Hippocampal formation (tissue), 2 donors: ENCODE measurements at places on chromosomes 2 and 18.

DNA sequence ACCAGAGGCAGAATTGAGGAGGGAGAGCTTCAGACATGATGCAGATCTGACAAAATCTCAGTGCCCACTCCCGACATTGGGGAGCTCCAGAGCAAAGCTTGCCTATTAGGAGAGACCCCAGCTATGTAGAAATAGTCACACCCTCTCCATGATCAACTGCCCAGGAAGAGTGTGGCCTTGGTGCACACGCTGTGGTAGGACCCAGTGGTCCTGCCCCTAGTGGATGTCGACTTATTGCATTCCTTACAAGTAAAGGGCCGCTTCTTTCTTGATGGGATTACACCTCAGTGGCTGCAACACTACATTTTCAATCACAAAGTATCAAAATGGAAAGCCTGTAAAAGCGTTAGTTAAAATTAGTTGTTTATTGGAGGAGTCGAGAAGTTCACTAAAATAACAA lies 64.2 kb downstream of the VRK2 start:
- DNase-seq = no peak

DNA sequence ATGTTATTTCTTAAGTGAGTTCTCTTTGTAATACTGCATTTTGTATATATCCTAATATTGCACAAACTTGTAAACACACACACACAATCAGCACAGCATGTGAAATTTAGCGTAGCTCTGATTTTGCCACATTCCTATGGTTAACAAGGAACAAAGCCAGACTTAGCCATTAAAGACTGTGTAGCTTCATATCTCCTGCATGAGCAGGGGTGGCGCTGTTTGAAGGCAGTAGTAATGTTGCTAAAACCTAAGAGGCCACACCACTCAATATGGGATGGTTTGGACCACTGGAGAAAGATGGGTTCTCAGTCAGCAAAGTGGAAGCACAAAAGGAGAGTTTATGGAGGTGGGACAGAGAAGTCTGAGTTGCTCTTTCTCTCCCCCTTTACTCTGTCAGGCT lies 61.1 kb upstream of the RND3 start:
- DNase-seq = no peak

DNA sequence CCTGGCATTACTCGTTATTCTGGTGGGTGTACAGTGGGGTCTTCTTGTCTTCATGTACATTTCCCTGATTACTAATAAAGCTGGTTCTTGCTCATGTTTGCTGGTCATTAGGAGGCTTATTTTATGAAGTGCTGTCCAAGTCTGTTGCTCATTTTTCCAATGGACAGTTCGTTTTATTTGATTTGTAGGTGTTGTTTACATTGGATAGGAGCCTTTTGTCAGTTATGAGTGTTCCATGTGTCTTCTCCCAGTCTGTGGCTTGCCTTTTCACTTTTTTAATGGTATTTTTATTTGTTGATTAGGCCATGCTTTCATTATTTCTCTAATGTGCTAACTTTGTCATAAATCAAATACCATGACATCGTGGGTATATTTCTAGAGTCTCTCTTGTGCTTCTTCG lies 51.9 kb downstream of the CEP192 start:
- DNase-seq = no peak

GRCh38 chr2:50345701-50346591 lies 686.0 kb downstream of the NRXN1 start:
- DNase-seq = no peak

GRCh38 chr2:65361623-65362022 lies 70.8 kb downstream of the SPRED2 start:
- no peak for DNase-seq

DNA sequence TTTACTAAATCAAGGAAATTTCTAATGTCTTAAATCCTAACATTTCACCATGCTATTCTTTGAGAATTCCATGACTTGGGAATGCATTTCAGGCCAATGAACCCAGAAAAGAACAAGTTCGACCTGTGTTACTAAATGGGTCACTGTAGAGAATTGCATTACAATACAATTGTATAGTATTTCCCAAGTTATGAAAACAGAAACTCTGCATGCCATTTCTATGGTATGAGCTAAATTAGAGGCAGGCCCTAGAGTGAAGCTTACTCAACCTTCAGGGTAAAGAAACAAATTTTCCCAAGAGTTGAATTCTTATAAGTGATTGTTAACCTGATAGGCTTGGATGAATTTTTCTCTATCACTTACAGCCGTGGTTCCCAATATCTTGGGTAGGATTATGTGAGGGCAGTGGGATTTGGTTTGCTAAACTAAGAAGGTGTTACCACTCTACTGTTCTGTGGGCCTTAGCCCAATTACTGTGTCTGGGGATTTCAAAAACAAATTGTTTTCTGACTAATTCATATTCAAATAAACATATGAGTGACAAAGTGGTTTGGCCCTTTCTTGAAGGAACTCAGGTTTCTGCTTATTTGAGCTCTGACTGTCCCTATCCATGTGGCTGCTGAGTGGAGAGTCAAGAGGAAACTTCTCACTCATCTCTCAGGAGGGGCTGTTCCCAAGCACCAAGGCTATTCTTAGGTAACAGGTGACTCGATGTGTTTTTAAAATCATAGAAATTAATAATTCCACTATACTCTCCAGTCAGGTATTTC lies 11.2 kb upstream of the SERPINB7 start:
- no peak for DNase-seq

DNA sequence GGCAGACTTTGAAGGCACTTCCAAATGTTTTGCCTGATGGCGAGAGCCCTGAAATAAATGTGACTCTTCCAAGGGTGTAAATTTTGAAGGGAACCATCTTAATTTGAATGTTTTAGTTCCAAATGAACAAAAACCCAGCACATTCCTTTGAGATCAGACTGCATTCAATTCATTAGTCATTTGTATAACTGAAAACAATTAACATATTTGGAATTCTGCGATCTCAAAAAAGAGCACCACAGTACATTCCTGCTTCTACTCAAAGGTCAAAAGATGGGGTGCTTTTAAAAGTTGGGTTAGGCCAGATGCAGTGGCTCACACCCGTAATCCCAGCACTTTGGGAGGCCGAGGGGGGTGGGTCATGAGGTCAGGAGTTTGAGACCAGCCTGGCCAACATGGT lies 38.2 kb upstream of the CHRNA1 start:
- DNase-seq = no peak

GRCh38 chr18:35024196-35024595 lies 17.0 kb upstream of the MAPRE2 start:
- DNase-seq = no peak

- no peak for DNase-seq
Observed at GRCh38 chr2:189587780-189588179, 7.2 kb upstream of the SLC40A1 start.

GRCh38 chr2:96507957-96508520 lies 2.9 kb upstream of the NEURL3 start:
- peak; percentile 30 for DNase-seq

GRCh38 chr2:119049968-119050704 lies 108.1 kb downstream of the MARCO start:
- no peak for DNase-seq

DNA sequence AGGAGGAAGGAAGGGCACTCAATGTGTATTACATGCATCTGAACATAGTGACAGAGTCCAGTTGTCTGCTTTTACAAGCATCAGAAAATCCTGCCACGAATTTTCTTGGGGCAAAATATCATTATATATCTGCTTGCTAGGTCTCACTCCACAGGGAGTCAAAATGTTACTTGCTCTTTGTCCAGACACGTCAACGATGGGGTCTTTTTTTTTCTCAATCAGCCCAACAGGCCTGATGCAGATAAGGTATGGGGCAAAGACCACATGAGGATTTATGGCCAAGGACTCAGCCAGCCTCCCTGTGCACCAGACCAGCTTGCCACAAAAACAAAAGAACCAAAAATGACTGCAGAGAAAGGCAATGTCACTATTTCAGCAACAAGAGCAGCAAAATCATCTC lies 323.4 kb upstream of the PKDCC start:
- no peak for DNase-seq

GRCh38 chr2:128286905-128287779 lies 31.5 kb downstream of the HS6ST1 start:
- DNase-seq = no peak

DNA sequence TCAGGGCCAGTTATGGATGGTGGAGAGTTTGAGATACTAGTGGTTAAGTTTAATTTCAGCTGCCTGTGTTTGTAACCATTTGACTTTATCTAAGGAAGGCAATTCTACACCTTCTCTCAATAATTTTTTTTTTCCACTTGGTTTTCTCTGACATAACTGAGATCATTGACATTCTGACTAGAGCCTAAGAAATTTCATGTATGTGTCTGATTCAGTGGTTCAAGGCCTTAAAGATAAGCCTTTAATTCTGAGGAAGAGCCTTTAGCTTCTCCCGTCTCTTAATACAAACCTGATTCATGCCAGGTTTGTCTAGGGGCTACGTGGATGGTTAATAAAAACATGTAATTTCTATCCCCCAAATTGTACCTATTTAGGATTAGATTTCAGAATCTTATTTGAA lies 971.4 kb downstream of the DPP10 start:
- DNase-seq = no peak

DNA sequence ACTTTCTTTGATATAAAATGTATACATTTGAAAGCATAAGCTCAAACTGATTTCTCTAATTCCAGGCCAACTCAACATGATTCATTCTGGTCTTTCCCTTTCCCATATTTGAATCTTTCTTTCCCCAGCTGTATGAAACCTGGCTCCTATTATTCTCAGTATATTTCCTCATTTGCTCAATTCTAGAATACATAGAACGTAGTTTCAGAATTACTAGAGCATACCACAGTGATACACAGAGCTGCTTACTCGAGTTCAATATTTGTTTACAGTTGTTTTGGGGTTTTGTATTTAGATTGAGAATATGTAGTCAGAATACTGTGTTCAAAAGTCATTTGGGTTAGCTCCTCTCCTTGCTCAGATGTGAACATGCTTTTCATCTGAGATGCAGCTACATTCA lies 43.0 kb downstream of the TNFRSF11A start:
- DNase-seq = no peak

GRCh38 chr18:29361843-29362242 lies 1184.9 kb upstream of the CDH2 start:
- DNase-seq = no peak

GRCh38 chr18:36185901-36186460 lies 1.3 kb upstream of the MOCOS start:
- no peak for DNase-seq

DNA sequence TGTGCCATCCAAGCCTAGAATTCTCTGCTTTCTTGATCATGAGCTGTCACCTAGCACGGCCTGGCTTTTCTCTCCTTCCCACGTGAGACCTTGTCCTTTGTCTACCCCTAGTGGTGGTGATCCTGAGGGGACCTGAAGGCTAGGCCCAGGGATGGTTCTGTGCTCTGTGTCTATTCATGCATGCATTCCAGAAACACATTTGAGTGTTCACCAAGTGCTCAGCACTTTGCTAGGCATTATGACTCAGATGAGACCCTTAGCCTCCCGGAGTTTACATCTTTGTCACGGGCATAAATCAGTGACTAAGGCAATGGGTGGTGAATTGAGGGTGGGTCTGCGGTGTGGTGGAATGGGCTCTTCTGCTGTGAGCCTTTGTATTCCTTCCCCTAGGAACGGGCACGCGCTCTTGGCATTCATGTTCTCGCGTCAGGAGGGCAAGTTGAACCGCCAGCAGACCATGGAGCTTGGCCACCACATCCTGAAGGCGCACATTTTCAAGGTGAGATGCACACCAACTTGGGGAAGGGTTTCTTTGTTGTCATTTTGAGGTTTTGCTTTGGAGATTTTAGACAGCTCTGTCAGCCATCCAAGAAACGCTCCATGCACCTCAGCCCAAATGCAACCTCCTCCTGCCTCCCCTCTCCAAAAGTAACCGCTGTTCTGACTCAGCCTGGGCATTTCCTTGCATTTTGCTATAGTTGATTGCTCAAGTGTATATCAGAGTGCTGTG lies 100.9 kb downstream of the WDSUB1 start:
- DNase-seq = no peak

DNA sequence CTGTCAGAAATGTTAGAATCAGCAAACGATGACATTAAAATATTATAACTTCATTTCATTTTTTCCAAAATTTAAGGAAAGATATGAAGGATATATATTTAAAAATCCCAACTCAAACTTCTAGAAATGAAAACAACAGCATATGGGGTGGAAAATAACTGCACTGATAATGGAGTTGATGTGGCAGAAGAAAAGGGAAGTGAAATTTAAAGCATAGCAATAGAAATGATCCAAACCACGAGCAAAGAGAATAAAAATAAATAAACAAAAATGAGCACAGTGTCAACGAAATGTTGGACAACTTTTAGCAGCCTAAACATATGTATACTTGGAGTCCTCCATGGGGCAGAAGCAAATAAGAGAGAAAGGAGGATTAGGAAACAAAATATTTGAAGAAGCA lies 280.2 kb downstream of the KCNJ3 start:
- DNase-seq = no peak

DNA sequence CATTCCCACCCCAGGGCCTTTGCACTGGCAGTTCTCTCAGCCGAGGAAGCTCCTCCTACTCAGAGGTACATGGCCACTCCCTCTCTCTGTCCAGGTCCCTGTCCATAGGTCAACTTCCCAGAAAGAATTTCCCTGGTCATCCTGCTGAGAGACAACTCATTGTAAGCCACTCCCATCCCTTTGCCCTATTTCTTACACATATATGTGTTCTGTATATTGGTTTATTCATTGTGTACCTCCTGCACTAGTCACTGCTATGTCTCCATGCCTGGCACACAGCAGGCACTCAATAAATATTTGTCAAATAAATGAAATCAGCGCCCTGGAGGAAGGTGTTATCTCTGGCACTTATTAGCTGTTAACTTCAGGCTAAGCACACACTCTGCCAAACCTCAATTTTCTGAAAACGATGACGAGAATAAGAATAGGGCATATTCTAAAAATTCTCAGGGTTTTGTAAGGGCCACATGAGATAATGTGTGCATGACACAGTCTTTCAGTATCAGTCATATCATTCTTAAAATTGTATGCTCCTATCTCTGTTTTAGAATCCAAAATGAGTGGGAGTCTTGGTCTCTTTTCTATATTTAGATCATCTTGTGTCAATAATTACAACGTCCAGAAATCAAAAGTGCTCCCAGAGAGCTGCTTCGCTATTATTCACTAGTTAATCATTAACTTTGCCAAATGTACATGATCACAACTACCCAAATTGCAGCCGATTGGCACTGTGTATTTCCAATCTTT lies 198.0 kb downstream of the ALK start:
- DNase-seq = no peak

GRCh38 chr2:220512419-220512818 lies 885.0 kb downstream of the SLC4A3 start:
- no peak for DNase-seq

DNA sequence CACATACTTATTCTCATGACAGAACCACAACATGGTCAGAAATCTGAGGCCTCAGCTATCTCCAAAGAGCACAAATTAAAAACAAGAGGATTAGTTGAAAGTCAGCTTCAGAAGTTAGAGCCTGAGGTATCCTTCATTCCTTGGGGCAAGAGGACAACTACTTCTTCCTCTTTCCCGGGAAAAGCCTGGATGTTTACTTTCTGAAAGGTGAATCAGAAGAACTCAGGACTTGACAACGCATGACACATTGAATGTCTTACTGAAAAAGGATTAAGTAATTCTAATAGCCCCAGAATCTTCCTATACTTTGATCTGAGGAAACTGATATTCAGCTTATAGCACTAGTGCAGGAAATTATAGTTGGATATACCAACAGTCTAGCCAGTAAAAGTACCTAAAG lies 573.2 kb downstream of the METTL4 start:
- DNase-seq = no peak

- DNase-seq = no peak
Observed at GRCh38 chr2:215274829-215275228, 37.0 kb upstream of the ATIC start.

GRCh38 chr2:48519593-48519992 lies 10.4 kb upstream of the STON1 start:
- DNase-seq = no peak
